ENCODE measurements at places on chromosomes 4 and X.

GRCh38 chrX:149511081-149511480 is 6.0 kb upstream of the IDS start:
- no peak for DNase-seq

DNA sequence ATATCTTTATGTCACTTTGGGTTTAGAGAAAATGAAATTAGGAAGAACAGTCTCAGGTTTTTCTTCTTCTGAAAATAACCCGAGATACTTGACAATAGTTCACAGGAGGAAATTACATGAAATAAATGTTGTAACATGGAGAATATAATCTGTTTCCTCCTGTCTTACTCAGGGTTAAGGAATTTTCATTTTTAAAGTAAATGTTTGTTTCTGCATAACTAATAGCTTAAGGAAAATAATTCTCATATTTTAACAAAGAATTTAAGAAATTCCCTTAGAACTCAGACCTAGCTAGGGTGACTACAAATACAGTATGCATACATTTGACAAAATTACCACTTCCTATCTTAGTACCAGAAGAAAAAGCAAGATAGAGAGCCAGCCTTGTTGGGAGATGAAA is 17.2 kb upstream of the SPRY1 start:
- DNase-seq = no peak

DNA sequence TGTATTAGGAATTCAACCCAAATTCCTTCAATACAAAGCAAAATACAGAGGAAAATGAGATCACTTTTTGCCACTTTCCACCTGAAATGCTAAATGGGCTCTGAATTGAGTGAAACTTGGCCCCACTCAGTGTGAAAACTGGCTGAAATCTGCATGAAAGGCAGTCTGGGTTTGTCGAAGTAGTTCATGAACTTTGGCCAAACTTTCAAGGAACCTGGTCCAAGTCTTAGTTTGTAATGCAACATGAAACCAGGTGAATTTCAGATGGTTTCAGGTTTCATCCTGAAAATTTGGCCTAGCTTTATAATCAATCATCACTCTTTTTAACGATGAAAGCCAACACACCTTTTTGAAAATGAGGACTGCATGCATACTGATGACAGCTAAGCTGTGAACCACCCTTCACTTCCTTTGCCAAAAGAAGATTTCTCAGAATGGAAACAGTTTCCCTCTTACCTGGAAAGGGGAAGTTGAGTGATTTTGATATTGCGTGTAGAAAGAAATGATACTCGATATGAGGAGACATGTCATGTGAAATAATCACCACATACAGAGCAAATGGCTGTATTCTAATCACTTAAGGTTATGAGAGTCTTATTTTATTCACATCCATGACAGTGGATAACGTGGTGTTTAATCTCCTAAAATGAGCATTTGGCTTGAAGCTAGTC is 209.9 kb upstream of the ETNPPL start:
- no peak for DNase-seq

DNA sequence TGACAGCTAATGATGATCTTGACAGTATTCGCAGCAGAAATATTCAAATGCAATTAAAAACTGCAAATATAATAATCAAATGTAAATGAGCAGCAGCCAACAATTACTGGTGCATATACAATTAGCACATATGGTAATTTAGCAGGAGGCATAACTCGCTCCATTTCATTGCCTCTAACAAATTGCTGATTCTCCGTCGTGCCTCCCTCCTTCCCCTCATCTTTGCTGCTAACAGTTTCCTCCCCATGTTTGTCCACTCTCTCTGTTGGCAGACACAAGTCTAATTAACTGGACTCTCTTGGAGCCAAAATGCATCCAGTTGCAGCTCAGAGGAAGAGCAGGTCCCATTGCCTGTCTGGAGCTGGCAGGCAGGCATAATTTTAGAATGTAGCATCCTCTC is 210.6 kb downstream of the STK32B start:
- DNase-seq = no peak

- peak; percentile 82 for DNase-seq
These were observed at the start of gene RNF150 for GRCh38 chr4:141133146-141133998. Gene RNF150 (minus strand): TSS chr4:141133469.

DNA sequence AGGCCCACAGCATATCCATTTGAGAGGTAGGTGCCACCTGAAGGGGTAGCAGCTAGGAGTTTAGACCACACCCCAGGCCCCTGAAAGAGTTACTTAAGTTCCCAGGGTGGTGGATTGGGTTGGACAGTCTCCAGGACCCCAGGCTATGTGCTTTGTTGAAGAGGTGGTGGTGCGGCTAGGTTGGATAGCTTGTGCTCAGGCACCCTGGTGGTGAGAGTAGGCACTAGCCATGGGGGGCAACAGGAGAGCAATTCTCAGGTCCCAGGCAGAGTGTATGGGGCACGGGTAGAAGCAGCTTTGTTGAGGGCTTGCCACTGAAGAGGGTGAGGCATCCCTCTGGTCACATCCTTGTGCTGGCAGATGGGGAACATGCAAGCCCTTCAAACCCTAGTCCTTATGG is 5.6 kb downstream of the PF4 start:
- no peak for DNase-seq

- no peak for DNase-seq
These were observed 512.0 kb upstream of the FAT1 start for GRCh38 chr4:187235456-187236170.

GRCh38 chrX:46704767-46705386 is 54.0 kb downstream of the SLC9A7 start:
- peak; percentile 54 for DNase-seq

DNA sequence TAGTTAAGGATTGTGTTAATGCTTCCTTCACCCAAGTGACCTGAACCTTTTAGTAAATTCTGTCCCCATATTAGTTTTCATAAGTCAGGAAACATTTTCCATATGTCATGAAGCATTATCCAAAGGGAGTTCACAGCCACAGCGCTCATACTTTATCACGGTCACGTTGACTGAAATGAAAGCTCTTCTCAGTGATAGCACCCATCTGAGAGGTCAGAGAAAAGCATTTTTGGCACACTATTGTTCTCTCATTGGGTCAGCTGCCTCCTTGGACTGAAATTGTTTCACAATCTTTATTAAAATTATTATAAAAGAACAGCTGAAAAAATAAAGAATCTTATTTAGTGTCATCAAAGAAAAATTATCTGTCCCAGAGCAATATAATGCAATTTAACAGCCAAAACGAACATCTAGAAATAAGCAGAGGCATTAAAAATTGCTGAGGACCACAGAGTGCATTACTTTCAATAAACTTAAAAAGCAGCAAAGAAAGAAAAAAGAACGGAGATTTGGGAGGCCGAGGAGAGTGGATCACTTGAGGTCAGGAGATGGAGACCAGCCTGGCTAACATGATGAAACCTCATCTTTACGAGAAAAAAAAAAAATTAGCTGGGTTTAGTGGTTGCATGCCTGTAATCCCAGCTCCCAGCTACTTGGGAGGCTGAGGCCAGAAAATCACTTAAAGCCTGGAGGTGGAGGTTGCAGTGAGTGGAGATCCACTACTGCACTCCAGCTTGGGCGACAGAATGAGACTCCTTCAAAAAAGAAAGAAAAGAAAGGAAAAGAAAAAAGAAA is 680.8 kb upstream of the FAM241A start:
- no peak for DNase-seq

- DNase-seq = peak; percentile 15
These were observed at the start of gene RASSF6 for GRCh38 chr4:73620115-73620792. Gene RASSF6 (minus strand): TSS chr4:73620436. CDS start chr4:73611795, 8,641 bp downstream.

- DNase-seq = peak; percentile 58
These were observed 88.1 kb downstream of the CAMK2D start for GRCh38 chr4:113673450-113673849.

All from suppressor macrophage (primary cell).